ENCODE measurements at places on chromosomes 2 and 18. TPM values are rescaled to one million over a fixed set of nuclear protein-coding genes. Genes with fewer than 3 reads are reported as not detected.

The TMEM127 gene
- 15.2 TPM for total RNA-seq

The INHA gene
- total RNA-seq = 0.26 TPM

The AFF3 gene
- 0.50 TPM for total RNA-seq

The DYNAP gene
- not detected for total RNA-seq

The GREB1L gene
- total RNA-seq = 0.26 TPM

The ACVR1C gene
- 0.83 TPM for total RNA-seq

The CYP27A1 gene
- total RNA-seq = 40.6 TPM

The RAB17 gene
- 0.26 TPM for total RNA-seq

The NT5C1B gene
- total RNA-seq = not detected

The SERPINB4 gene
- not detected for total RNA-seq

The COL5A2 gene
- 253 TPM for total RNA-seq

The GKN1 gene
- not detected for total RNA-seq

The PAIP2B gene
- total RNA-seq = 1.5 TPM

The EVX2 gene
- not detected for total RNA-seq

The PSTPIP2 gene
- 8.2 TPM for total RNA-seq

Data from fibroblast of lung (primary cell).